ENCODE measurements at places on chromosomes 13 and 19.

- no peak for DNase-seq
These were observed at the start of gene SLC7A10 for GRCh38 chr19:33225458-33225926. Gene SLC7A10, minus strand, starts transcription at chr19:33225850. Its CDS starts 147 bp downstream, at chr19:33225703.

GRCh38 chr19:12930002-12930645 lies 3.4 kb downstream of the FARSA start:
- no peak for DNase-seq

GRCh38 chr19:38684078-38684861 lies 36.8 kb downstream of the ACTN4 start:
- no peak for DNase-seq

DNA sequence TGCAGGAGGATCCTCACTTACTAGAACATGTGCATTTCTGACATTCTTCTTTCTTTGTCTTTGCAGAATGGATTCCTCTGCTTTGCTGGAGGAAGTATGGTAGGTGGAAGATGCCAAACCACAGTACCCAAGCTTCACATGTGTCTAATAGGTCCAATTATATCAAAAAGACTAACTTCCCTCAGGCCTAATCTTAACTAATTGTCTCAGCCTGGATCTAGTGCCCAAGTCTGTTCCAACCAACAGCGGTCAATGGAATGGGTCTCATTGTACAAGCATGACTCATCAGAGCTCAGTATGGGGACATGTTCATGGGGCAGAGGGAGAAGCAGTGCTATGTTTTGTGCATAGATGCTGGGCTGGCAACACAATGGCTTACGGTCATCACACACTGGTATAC lies 81.6 kb upstream of the CSNK1A1L start:
- DNase-seq = no peak

DNA sequence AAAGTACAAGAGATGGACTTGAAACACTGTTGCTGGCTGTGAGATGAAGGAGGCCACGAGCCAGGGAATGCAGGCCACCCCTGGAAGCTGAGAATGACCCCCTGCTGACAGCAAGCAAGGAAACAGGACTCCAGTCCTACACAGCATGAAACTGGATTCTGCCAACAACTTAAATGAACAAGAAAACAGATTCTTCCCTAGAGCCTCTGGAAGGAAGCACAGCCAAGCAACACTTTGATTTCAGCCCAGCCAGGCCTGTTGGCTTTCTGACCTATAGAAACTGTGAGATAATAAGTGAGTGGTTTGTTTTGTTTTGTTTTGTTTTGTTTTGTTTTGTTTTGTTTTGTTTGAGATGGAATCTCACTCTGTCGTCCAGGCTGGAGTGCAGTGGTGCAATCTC lies 105.3 kb upstream of the CACNA1A start:
- no peak for DNase-seq

DNA sequence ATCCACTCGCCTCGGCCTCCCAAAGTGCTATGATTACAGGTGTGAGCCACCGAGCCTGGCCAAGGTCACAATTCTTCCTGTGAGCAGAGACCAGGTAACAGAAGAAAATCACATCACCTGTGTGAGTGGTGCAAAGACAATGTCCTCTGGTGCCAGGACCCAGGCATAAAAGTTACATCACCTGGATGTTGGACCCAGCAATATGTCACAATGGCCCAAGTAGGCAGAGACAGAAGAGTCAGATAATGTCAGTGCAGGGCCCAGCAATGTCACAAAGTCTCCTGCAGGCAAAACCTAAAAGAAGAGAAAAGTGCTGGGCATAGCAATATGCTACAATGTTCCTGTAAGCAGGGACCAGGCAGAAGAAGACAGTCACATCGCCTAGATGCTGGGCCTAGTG lies 5.5 kb upstream of the ZNF724 start:
- DNase-seq = no peak
